ENCODE measurements at places on chromosomes 7 and 10.

DNA sequence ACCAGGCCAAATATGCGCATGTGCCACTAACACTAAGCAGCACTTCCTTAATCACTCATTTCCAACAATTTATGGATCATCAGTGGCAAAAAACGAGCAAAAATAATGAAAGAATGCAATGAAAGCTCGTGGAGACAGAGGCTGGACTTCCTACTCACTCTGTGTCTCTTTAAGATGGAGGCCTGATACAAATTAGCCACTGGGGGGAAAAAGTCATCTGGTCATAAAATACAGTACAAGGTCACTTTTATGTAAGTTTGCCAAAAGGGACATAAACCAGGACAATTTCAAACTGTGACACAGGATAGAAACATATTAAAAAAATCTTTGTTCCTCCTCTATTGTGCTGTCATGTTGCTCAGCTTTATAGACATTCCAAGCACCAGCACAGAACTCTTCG, 101.7 kb downstream of the LMBR1 start:
- DNase-seq = no peak

DNA sequence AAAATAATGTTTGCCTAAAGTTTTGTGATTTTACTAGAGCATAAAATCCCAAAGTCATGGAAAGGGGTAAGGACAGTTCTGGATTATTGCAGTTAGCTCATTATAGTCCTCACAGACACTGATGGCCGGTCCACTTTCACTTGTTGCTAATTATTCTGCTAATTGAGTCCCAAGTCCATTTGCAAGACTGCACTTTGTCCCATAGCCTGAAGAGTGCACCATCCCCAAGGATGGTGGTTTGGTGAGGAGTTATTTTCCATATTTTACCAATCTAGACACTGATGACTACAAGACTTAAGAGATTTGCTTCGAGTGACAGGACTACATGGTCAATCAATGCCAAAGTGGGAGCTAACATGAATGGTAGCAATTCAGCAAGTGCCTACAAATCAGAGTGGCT, 181.8 kb upstream of the CACNA2D1 start:
- DNase-seq = no peak

- peak; percentile 81 for DNase-seq
Observed at GRCh38 chr10:132110111-132110521, 44.4 kb downstream of the JAKMIP3 start.

DNA sequence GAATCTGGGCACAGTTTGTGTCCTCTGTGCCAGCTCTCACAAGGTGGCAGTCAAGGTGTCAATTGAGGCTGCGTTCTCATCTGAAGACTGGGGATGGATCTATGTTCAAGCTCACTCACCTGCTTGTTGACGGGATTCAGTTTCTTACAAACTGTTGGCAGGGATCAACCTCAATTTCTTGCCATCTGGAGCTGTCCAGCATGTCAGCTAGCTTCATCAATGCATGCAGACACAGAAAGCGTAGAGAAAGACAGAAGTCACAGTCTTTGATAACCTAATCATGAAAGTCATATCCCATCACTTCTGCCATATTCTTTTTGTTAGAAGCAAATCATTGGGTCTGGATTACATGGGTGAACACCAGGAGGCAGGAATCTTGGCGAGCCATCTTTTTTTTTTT, 32.0 kb upstream of the WAPL start:
- no peak for DNase-seq

- peak; percentile 78 for DNase-seq
Observed at GRCh38 chr7:24963218-24963617, 16.8 kb downstream of the OSBPL3 start.

DNA sequence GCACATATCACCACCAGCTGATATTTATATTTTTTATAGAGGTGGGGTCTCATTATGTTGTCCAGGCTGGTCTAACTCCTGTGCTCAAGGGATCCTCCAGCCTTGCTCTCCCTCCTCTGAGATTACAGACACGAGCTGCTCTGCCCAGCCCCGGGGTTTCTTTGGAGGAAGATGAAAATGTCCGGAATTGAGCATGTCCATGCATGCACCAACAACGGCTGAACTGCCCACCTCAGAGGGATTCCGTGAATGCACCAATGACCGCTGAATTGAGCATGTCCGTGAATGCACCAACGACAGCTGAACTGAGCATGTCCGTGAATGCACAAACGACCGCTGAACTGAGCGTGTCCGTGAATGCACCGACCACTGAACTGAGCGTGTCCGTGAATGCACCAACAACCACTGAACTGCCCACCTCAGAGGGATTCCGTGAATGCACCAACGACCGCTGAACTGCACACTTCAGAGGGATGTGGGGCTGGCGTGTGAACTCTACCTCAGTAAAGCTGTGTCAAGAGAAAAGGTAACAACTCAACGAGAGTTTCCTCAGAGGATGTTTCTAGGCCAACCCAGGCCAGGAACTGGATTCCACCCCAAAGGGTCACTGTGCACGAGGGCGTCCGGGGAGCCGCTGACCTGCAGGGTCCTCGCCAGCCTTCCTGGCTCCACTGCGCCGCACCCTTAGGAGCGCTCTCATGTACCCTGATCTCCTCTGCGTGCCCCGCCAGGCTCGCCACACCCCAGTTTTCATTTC, 34.9 kb upstream of the INPP5A start:
- DNase-seq = no peak

DNA sequence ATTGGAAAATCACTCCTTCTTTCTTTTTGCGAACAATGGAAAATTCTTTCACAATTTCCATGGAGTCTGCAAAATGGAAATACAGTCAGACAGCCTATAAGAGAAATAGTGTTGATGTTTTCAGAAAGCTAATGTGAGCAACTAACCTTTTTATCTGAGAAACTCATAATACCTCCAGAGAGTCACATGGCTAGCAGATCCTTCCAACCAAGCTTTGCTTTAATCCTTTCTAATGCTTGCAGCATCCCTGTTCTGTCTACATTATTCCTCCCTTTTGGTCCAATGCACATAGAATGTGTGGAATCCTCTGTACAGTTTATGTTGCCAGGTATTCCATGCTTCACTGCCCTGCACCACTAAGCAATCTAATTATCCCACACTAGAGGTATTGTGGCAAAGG, 717.5 kb upstream of the LRRN3 start:
- DNase-seq = no peak

GRCh38 chr7:41942468-41943093, 239.7 kb upstream of the INHBA start:
- DNase-seq = peak; percentile 78

GRCh38 chr10:74889662-74889998, 63.2 kb downstream of the KAT6B start:
- DNase-seq = no peak

DNA sequence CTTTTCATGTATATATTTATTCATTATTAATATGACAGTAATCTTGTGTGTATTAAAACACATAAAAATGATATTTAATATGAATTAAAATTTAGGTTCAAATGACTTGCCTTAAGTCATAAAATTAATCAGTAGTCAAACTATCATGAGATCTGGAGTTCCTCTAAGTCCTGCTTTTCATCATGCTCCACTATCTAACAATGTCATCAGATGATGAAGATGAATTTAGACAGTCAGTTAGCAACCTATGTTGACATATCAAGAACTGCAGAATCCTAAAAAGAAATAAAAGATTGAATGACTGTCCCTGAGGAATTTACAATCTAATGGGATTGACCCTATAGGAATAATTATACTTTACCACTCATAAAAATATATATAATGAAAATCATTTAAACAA, 7.1 kb downstream of the CABCOCO1 start:
- DNase-seq = no peak

DNA sequence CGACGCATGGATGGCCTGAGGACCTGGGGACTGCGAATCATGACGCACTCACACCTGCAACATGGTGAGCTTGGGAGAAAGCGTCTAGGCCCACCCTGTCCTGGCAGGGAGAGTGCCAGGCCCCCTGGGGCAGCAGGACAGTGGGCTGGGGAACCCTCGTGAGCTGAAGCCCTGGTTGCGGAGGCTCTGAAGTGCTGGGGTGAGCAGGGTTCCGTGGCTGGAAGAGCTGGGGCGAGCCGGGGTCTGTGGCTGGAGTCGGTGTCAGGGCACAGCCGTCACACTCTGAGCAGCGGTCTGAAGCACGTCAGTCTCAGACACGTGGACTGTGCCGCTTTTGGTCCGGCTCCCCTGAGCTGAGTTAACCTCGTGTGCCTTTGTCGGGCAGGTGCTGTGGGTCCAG, 4.7 kb downstream of the SUN1 start:
- no peak for DNase-seq

GRCh38 chr10:126372396-126372795, 15.9 kb downstream of the ADAM12 start:
- no peak for DNase-seq

DNA sequence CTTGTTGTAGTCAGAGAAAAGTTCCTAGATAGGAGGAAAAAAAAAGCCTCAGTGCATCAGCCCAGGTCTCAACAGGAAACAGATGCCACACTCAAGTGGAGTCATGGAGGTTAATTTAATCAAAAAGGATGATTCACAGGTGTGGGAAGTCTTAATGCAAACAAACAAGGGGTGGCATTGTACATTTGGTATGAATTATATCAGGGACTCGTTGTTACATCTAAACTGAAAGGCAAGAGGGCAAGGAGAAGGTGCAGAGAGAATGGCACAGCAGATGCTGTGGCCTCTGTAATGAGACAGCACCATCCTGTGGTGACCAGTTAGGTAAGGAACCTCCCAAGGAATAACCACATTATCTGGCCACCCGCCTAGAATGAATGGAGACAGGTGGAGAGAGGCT, 133.7 kb downstream of the PTPRZ1 start:
- DNase-seq = no peak

GRCh38 chr10:63241841-63242281, 108.7 kb downstream of the NRBF2 start:
- DNase-seq = no peak

- DNase-seq = no peak
Observed at GRCh38 chr10:62039954-62040353, 138.5 kb downstream of the ARID5B start.

DNA sequence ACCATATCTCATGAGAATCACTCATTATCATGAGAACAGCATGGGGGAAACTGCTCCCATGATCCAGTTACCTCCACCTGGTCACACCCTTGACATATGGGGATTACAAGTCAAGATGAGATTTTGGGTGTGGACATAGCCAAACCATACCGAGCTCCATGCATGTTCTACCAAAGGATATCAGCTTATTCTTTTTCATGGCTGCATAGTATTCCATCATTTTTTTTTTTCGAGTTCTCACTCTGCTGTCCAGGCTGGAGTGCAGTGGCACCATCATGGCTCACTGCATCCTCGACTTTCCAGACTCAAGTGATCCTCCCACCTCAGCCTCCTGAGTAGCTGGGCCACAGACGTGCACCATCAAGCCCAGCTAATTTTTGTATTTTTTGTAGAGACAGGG, 668.3 kb downstream of the GATA3 start:
- no peak for DNase-seq

GRCh38 chr10:75672842-75673241, 241.4 kb downstream of the LRMDA start:
- no peak for DNase-seq

DNA sequence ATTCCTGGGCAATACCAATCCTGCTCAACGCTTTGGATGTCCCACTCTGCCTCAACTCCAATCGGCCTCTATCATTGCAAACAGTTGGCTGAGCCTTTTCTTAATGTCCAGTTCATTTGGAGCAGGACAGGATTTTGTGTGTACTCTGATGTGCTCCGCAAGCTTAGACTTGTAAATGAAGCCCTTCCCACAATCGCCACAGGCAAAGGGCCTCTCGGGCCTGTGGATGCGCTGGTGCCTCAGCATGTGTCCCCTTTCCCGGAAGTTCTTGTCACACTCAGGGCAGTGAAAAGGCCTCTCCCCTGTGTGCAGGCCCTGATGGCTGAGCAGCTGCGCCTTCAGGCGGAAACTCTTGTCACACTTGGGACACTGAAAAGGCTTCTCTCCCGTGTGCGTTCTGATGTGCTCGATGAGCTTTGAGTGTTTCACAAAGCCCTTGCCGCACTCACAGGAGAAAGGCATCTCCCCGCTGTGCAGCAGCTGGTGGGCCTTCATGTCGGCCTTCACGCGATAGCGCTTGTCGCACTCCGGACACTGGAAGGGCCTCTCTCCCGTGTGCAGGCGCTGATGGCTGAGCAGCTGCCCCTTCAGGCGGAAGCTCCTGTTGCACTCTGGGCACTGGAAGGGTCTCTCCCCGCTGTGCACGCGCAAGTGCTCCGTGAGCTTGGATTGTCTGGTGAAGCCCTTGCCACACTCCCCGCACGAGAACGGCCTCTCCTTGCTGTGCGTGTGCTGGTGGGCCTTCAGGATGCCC, 20.0 kb downstream of the ZNF786 start:
- no peak for DNase-seq

DNA sequence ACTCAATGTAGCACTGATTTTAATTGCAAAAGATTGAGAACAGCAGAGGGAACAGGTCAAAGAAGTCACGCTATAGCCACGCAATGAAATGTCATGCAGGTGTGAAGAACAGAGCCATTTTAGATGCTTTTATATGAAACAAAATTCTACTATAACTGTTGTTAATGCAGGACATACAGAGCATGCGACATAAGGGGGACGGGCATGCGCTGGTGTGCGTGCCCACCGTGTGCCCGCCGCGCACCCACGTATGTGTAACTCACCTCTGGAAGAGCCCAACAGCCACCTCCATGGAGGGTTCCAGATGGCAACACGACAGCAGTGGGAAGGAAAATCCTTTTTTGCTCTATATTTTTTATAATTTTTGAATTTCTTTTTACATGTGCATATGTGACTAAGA, 410.0 kb upstream of the RNF32 start:
- DNase-seq = no peak

GRCh38 chr7:9328296-9328695, 894.9 kb downstream of the NXPH1 start:
- no peak for DNase-seq

DNA sequence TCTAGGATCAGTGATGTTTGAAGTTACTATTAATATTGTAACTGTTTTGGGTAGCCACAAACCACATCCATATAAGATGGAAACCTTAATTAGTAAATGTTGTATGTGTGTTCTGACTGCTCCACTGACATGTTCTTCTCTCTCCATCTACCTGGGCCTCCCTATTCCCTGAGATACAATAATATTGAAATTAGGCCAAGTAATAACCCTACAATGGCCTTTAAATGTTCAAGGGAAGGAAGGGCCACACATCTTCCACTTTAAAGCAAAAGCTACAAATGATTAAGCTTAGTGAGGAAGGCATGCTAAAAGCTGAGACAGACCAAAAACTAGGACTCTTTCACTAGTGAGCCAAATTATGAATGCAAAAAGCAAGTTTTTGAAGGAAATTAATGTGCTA, 176.4 kb upstream of the ANK3 start:
- no peak for DNase-seq

DNA sequence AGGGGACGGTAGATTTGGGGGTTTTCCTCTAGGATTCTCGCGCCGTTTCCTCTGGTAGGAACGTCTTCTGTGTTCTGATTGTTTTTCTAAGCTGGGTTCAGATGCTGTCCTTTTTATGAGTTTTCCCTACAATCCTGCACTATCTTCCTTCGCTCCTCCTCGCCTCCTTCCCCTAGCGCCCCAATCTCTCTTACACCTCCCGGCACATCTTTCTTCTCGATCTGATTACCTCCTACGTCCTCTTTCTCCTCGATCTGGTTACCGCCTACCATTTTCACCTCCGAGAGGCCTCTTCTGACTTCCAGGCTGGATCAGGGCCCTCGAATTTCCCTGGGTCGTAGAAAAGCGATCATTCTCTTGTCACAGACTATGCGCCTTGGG, 413 bp downstream of the BUD31 start:
- no peak for DNase-seq

Measured in posterior vena cava (tissue), 2 donors.